ENCODE measurements at places on chromosomes 12 and 14.

- peak; percentile 54 for DNase-seq
Observed at GRCh38 chr12:47963340-47964040, at the start of gene TMEM106C. Gene TMEM106C (plus strand): TSS chr12:47963596. CDS start chr12:47964237, 641 bp downstream.

GRCh38 chr14:72336311-72336980, 404.2 kb downstream of the RGS6 start:
- DNase-seq, result no peak

- no peak for DNase-seq
Observed at GRCh38 chr14:74507840-74508239, 14.3 kb downstream of the ISCA2 start.

DNA sequence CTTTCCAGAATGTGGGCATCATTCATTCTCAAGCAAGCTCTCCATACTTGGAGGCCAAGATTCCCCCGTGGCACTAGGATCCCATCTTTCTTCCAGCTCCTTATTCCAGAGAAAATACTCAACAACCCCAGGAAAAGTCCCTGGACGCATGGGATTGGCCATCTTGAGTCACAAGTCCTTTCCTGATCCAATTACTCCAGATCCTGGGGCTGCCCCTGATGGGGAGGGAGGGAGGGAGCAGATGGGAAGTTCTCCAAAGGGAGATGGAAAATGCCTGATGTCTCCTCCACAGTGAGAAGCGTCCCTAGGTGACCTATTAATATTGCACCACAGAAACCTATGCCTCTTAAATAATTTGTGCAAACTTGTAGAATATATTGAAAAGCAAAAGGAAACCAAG, 12.4 kb upstream of the KCNK13 start:
- DNase-seq, result no peak

DNA sequence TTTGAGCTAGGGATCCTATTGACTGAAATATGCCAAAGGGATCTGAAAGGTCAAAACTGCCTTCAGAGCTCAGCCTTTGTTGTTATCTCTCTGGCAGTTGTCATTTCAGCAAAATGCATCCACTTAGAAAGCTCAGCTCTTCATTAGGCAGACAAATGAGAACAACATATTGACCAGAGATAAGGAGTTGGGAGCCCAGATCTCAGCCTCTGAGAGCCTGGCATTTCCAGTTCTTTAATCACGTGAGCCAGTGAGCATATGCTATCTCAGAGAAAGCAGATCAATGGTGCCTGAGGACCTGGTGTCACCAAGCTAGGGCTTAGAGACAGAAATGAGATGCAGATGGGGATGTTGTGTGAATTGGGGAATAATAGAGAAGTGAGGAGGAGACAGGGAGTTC, 101.1 kb downstream of the DAD1 start:
- no peak for DNase-seq

DNA sequence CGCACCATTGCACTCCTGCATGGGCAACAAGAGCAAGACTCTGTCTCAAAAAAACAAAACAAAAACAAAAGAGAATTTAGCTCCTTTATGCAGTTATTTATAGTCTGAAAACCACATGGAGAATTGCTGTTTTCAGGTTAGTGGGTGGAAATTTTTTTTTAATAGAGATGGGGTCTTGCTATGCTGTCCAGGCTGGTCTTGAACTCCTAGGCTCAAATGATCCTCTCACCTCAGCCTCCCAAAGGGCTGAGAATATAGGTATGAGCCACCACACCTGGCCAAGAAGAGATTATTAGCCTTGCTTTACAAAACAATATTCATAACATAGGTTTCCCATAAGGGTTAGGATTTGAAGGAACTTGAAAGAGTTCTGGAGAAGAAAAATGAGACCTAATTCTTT, 12.1 kb upstream of the SRP54 start:
- no peak for DNase-seq

DNA sequence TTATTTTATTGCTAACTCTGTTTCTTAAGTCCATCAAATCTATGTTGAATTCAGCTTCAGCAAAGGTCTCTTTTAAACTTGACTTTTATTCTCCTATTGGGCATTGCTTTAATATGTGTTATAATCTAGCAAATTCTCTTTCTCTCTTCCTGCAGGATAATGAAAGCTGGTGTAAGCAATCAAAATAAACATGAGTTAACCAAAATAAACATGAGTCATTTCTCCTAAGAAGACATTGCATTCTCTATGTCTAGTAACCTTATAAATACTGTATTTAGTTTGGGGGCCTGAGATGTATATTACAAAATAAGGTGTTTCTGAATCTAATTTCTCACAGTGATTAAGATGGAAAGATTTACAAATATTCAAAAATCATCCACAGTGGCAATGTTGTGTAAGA, 739.1 kb upstream of the ATXN7L3B start:
- no peak for DNase-seq

DNA sequence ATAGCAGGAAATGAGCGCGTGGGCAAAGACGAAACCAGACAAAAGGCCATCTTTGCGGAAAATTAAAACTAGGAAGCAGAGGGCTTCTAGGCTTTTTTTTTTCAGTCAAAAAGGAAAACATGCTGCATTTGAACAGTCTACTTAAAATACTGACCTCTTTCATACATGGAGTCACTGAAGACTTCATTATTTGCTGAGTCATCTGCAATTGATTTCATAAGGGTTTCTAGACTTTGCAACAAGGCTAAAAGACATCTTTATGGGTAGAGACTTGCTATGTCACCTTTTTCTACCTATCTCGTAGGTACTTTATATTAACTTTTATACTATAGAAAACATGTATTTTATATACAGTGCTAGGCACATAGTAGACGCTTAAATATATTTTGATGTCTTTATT, 238.4 kb downstream of the TMEM132D start:
- DNase-seq, result no peak

DNA sequence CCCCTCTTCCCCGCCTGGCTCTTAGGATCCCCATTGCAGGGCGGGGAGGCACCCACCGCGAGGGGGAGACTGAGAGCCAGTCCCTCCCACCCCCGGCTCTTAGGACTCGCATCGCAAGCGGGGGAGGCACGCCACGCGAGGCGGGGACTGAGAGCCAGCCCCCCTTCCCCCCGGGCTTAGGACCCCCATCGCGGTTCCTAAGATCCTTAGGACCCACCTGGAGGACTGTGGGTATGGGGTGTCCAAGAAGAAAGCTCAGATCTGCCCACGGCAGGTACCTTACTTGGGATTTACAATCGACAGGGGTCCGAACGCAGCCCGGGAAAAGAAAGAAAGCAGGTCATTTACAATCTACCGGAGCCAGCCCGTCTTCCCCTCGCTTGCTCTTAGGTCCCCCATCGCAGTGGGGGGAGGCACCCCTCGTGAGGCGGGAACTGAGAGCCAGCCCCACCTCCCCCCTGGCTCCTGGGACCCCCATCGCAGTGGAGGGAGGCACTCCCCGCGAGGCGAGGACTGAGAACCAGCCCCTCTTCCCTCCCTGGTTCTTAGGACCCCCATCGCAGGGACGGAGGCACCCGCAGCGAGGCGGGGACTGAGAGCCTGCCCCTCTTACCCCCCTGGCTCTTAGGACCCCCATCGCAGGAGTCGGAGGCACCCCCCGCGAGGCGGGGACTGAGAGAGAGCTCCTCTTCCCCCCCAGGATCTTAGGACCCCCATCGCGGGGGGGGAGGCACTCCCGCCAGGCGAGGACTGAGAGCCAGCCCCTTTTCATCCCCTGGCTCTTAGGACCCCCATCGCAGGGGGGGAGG, 43.7 kb downstream of the DDX11 start:
- no peak for DNase-seq

DNA sequence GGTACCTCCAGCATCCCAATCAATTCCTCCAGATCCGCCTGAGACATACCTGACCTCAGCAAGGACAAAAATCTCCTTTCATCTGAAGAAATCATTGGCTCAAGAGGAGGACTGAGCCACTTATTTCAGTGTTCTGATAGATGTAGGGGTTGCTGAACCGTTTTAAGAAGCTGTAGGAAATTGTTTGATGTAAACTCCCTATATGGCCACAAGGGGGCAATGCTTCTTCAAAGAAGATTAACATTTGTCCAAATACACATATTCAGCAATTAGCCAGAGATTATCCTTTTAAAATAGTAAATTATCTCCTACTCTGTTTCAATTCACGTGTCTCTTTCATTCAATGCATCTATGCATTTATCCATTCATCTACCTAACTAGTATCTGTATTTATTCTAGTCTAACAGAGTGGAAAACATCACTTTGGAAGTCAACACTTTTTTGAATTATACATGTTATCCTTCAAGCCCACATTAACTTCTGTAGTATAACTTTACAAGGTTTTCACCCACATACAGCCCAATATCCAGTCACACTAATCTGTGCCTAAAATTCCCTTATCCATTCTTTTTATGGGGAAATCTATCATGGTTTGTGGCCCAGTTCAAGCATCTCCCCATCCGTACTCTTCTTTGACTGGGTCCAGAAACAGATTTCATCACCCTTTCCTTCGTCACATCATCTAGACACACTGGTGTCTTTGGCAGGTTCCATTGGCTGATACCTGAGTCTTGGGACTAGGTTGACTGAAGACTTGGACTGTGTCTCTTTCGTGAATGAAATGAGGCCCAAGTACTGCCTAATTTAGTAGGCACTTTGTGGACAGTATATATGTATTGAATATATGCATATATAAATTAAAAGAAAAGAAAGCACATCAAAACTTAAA, 411.0 kb upstream of the OR4E1 start:
- no peak for DNase-seq

DNA sequence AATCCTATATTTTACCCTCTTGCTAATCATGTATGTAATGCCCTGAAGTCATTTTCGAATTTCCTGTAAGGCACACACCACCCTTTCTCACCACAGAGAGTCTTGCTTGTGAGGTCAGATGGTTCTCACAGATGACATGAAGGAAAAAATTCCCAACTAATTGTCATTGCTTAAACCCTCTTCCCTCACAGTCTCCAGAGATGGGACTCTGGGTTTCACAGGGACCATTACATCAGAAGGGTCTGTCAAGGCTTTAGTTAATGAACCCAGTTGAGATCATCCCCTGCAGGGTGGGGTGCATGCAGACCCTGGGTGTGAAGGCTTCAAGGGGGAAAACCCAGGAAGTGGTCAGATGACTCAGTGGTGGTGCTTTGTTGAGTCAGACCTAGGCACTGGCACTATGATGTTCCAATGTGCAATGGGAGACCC, 229.6 kb downstream of the BCAT1 start:
- peak; percentile 48 for DNase-seq

DNA sequence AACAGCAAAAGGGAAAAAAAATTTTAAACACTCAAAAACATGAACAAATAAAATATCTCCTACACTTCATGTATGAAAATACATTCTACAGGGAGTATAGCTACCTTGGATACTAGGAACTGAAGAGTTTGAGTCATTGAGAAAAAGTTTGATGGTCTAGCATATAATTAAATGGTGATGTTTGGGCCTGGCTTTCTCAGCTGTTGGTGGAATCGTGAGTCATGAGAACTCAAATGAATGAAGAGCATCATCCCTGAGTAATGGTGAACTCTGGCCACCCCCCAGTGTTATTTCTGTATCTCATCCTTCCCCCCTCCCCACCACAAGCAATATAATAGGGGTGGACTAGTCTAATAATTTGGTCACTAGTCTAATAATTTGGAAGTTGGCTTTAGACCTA, 6.7 kb upstream of the SLC6A15 start:
- no peak for DNase-seq

GRCh38 chr14:101184104-101184455, 280.6 kb upstream of the RTL1 start:
- no peak for DNase-seq

DNA sequence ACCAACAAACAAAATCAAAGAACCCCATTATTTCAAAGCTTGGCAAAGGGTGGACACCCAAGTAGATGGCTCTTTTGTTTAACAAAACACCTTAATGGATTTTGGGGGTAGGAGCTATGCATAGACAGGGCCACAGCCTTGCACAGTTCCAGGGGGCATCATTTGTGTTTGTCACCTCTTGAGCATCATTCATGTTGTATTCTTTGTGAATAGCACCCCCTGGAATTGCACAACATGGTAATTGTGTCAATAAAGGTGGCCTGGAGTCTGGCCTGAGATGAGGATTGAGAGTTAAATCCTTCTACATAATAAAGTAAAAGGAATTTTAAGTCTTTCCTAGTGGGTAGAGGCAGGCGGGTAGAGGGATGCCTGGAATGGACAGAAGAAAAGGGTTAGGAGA, 3.3 kb upstream of the FRS2 start:
- DNase-seq, result no peak

DNA sequence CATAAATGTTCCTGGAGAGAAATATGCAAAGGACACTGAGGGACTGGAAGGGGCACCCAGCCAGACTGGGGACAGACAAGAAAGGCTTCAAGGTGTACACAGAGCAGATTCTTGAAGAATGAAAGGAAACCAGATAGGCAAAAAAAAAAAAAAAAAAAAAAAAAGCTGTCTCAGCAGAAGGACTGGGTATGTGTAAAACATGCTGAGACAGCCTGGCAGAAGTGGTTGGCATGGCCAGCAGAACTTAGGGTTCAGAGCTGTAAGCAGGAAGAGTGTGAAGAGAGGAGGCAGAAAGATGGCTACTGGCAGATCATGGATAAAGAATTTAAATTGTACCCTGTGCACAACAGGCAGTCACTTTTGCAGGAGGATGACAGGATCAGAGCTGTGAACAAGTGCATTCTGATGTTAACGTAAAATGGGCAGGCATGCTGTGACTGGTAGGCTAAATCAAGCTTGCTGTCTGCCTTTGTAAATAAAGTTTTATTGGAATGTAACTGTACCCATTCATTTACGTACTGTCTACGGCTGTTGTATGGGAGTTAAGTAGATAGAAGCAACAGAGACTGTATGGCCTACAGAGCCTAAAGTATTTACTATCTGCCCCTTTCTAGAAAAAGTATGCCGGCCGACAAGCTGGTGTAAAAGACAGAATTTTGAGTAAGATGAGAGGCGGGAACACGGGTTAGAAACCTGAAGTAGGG, 42.2 kb downstream of the UBR7 start:
- no peak for DNase-seq

DNA sequence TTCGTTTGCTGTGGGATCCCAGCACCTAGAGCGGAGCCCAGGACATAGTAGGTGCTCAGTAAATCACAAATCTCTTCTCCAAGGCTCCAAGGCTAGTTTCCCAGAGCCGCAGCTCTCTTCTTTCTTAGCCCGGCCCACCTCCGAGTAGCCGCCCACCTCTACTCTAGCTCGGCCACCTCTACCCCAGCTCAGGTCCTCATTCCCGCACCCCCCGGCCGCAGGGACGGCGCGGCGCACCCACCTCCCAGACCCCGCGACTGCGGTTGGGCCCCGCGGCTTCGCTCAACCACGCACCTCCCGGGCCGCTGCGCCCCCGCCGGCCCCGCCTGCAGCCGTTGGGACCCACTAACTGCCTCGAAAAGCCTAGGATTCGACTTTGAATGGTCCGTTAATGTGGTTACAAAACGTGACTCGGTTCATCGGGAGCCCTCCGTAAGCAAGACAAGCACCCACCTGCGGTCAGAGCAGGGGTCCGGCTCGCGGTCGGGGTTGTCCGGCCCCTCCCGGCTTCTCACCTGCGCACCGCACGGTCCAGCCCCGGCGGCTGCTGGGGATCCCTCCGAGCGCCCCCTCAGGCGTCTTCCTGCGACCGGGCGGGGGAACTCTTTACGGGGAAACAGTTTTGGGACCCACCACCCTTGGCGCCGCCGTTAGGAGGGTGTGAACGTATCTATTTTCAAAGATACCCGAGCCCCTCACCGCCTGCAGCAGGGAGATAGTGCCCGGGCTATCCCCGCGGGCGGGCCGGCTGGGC, at the start of gene SLC2A14:
Gene SLC2A14 (minus strand): TSS at position 350 of the 754 bp plus-strand sequence. CDS start 3,035 bp downstream, outside the sequence.
- DNase-seq, result no peak

- peak; percentile 60 for DNase-seq
Observed at GRCh38 chr14:46054526-46054925, 597.1 kb downstream of the RPL10L start.
